HEK293T (cell line): ENCODE measurements at places on chromosomes 12 and 14.

GRCh38 chr14:51996148-51996746, 6.9 kb downstream of the RTRAF start:
- DNase-seq: no peak

DNA sequence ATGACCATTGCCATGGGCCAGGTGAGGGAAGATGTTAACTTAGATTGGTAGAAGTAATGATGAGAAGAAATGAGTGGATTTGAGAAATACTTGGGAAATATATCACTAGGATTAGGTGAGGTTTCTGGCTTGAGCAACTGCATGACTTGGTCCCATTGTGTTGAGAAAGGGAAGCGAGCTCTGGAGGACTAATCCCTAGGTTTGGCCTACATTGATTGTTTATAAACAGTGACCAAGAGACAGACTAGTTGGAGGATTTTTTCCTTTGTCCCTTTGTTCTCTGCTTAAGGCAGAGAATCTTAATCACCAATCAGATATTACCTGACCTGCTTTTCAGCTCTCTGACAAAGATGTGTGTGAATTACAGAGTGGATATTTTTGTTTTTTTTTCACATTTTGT, 100.5 kb downstream of the AEBP2 start:
- DNase-seq: no peak

- DNase-seq: no peak
Observed at GRCh38 chr14:64266239-64266638, 27.9 kb downstream of the ESR2 start.

- no peak for DNase-seq
Observed at GRCh38 chr14:66442953-66443571, 43.1 kb upstream of the CCDC196 start.

DNA sequence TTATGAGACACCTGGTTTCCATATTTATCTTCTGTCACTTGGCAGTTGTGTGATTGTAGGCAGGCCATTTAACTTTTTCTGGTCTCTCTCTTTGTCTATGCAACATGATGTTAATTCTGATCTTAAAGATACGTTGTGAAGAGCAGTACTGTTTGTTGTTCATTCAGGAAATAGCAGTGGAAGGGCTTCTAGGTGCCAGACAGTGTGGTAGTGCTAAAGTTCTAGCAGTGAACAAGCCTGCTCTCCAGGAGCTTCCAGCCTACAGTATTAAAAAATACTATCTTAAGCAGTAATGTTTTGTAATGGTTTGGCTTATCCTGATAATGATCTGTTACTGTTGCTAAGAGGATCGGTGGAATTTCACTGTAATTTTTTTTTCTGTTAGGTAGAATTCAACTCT, 15.2 kb downstream of the NAA30 start:
- DNase-seq: no peak

DNA sequence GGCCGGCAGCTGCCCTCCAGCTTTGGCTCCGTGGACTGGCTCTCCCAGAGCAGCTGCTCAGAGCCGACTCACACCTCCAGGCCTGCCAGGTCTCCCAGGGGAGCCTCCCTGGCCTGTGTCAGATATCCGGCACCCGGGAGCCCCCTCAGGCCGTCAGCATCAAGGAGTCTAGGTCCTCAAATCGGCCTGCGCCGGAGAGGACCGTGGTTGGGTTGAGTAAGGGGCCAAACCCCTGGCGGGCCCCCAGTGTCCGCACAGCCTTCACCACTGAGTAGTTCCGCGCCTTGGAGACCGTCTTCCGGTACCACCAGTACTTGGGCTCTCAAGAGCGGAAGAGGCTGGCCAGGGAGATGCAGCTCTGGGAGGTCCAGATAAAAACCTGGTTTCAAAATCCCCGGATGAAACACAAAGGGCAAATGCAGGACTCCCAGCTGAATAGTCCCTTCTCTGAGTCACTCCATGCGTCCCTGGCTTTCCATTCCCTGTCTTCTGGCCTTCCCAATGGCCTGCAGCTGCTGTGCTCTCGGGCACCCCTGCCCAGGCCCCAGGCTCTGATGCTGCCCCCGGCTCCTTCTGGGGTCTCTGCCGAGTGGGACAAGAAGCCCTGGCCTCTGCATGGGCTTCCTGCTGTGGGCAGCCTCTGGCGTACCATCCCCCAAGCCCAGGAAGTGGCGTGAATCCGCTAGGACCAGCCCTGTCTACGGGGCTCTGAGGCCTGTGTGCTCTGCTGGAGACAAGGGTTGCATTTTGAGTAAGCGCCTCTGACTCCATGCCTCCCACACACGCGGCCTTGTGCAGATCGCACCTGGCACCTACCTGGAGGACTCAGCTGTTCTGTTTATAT, 245.1 kb upstream of the ATXN7L3B start:
- DNase-seq: no peak
